HT1080 (cell line): ENCODE measurements at places on chromosomes 7 and 10. TPM values are rescaled to one million over a fixed set of nuclear protein-coding genes. Genes with fewer than 3 reads are reported as not detected.

Gene LRRC4
- total RNA-seq, result not detected in 2 replicates

Gene CALCR
- not detected in 2 replicates for total RNA-seq

Gene MCM10
- 49.7 and 51.6 TPM in 2 replicates for total RNA-seq

Gene PTPN20
- total RNA-seq, result not detected in 2 replicates

Gene TMEM130
- total RNA-seq, result not detected in 2 replicates

Gene HYAL4
- total RNA-seq, result 0.13 TPM in 1 of 2 replicates, not detected in the other

Gene SHH
- not detected in 2 replicates for total RNA-seq

Gene ZNF248
- total RNA-seq, result 2.1 and 5.5 TPM in 2 replicates

Gene LHPP
- 2.1 and 3.2 TPM in 2 replicates for total RNA-seq

DNA sequence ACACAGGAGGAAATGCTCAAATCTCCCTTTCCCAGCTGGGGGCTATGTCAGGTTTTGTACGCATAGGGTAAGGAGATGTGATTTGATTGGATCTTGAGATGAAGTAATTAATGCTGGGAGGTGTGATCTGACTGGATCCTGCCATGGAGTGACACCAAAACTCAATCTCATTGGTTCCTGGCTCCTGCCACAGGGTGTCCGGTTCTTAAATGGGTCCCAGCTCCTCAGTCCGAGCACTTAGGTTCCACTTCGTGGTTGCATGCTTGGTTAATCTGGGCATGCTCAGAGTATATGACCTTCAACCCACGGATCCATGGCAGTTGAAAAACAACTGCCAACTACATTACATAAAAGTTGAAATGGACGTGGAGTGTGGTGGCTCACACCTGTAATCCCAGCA lies 3.1 kb upstream of the ZNF12 start:
- DNase-seq, result peak; percentile 54

- no peak for DNase-seq
Observed at GRCh38 chr10:11005725-11006427, 11.8 kb upstream of the CELF2 start.

DNA sequence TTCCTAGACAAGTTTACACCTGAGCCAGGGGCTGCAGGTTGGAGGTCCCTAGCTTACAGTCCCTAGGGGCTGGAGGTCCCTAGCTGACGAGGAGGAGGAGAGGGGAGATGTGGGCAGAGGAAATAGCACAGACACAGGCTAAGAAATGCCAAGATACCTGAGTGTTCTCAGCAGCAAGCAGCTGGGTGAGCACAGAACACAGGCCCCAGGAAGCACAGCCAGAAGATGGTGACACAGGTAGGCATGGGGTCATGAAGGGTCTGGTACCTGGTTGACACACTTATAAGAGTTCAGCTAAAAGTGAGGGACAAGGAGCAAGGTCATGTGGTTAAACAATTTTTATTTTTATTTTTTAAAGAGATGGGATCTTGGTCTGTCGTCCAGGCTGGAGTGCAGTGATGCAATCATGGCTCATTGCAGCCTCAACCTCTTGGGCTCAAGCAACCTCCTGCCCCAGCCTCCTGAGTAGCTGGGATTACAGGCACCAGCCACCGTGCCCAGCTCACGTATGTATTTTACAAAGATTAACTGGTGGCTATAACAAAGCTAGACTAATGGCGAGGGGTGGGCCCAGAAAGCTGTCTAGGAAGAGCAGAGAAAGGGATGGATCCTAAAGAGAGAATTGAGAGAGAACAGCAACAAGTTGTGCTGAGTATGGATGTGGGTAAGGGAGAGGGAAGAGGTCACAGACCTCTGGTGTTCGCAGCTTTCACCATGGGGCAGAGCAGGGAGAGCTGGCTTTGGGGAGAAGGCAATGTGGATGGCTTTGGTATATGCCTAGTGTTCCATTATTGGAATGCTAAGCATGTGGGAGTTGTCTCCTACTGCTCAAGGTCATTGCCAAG lies 140.3 kb upstream of the KLF14 start:
- no peak for DNase-seq

GRCh38 chr10:25744574-25744973 lies 189.5 kb upstream of the MYO3A start:
- DNase-seq, result no peak

- DNase-seq, result no peak
Observed at GRCh38 chr10:130787243-130787642, 524.3 kb downstream of the TCERG1L start.

DNA sequence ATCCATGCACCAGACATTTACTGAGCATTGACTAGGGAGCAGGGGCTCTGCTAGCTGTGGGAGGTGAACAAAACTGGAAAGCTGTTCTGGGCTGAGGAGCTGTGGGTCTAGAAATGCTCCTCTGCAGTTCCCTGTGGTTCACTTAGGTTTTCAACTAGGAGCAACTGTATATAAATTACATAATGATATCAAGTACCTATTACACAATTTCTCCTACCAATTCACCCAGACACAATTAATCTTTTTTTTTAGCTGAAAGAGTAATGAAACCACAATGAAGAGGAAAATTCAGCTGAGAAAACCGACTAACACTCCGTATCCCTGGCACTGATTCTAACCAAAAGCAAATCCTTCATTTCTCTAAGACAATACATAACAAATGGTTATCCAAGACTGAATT lies 39.4 kb downstream of the COL28A1 start:
- DNase-seq, result no peak

GRCh38 chr7:85014936-85015660 lies 171.8 kb downstream of the SEMA3D start:
- no peak for DNase-seq

DNA sequence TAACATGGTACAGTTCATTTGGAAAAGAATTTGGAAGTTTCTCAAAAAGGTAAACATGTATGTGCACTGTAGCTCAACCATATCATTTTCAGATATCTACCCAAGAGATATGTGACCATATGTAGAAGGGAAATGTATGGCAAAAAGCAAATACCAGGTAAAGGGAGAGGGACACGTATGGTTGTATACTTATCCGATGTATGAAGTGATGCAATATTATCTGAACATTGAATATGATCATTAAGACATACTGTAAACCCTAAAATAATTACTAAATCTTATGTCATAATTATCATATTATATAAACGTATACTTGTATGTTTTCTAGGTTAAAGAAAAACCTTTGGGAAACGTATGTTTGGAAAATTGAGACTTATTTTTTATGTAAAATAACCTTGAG lies 367.5 kb upstream of the KCND2 start:
- DNase-seq, result no peak

DNA sequence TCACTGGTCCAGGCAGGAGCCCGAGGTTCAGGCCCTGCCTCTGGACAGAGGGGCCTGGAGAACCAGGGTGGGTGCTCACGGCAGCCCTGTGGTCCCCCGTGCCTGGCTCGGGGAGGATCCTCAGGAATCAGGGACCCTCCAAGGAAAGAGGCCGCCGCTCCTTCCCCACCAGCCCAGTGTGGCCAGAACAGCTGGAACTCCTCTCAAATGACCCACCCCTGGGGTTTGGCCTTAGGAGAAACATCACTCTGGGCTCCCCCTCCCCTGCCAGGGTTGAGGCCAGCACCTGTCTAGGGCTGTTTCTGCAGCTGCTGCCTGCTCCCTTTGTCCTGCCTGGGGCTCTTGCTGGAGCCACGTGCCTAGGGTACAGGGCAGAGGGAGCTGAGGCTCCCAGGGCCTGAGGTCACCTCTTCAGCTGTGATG lies 161.0 kb downstream of the RNF216 start:
- DNase-seq, result no peak

DNA sequence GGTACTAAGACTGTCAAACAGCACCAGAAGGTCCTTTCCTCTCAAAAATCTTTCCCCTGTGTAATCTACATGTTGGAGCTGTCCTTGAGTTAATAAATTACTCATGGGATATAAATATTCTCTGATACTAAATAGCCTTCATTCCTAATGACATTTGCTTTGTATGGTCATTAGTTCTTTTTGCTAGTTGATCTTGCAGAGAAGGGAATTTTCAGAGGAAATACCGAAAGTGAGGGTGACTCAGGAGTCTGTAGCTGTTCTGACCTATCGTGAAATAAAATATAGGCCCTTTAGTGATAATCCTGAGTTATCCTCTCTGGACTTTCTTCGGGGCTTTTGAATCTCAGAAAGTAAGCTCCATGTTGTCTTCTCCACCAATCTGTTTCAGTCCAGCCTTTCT lies 19.4 kb upstream of the CLDN12 start:
- peak; percentile 50 for DNase-seq

GRCh38 chr7:95052566-95053094 lies 145.2 kb downstream of the PPP1R9A start:
- no peak for DNase-seq

DNA sequence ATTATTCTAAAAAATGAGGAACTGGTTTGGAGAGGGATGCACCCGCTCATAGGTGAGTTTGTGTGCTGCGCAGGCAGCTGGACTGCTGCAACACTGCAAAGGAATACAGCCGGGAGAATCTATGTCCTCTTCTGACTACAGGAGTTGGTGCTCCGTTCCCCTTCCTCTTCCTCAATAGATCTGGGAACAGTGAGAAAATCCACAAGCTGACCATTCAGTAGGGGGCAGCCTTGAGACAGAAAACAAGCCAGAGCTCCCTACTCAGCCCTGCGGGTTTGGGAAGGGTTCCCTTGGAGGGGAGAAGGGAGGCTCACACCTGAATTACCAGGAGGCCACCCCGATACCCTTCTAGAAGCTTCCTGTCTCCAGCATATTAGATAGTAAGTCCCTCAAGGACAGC lies 87.3 kb upstream of the FOXI2 start:
- DNase-seq, result peak; percentile 50

DNA sequence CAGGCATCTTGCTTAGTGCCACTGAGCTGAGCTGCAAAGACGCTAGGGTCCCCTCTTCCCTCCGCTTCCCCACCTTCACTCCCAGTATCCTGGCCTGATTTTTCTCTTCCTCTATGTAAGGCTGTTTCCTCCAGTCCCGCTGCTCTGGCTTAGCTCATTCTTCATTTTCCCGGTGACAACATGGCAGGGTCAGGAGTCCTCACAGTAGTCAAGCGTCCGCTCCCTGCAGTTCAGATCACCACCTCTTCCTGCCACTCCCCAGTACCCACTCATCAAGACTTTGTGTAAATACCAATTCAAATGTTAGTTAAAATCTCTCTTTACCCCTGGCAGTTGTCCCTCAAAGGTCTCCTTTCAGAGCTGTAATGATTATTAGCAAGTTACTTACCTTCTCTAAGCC lies 650.4 kb upstream of the CELF2 start:
- DNase-seq, result no peak

- DNase-seq, result no peak
Observed at GRCh38 chr7:141715794-141716689, 7.9 kb downstream of the WEE2 start.

DNA sequence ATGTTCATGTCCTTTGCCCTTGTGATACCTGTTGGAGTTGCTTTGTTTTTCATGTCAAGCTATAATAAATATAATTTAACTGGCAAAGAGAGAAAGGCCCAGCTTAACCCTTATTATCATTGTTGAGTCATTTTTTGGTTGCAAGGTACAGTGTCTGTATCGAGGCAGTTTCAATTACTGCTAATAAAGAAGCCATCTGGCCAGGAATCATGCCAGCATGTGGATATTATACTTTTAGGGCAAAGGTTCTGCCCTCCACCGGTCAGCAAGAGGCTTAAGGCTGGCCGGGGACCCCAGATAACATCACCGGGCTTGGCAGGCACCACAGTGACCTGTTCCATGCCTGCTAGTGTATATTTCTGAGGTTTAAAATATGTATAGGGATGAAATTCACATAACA lies 9.0 kb upstream of the CYP3A4 start:
- DNase-seq, result no peak

GRCh38 chr7:44439926-44440325 lies 50.5 kb downstream of the NUDCD3 start:
- no peak for DNase-seq

- peak; percentile 62 for DNase-seq
Observed at GRCh38 chr7:26782501-26782900, 81.9 kb downstream of the SKAP2 start.

GRCh38 chr7:36788825-36789470 lies 64.7 kb upstream of the AOAH start:
- DNase-seq, result no peak

GRCh38 chr7:22683379-22683778 lies 43.6 kb upstream of the IL6 start:
- no peak for DNase-seq

DNA sequence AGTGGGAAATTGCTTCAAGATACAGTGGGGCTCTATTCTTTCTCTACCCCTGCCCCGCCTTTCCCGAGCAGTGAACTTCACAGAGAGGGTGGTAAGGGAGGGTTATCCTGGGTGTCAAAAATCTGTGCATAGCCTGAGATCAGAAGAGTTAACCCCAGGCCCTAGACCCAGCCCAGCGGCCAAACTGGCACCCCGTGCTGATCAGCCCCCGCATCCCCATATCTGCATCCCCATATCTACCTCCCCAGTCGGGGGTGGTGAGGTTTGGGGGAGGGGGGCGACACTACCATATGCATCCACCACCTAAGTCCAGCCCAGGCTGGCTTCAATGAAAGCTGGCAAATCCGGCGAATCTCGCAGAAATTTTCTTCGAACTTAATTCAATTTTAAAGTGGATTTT lies 7.0 kb upstream of the DLX6 start:
- DNase-seq, result no peak

DNA sequence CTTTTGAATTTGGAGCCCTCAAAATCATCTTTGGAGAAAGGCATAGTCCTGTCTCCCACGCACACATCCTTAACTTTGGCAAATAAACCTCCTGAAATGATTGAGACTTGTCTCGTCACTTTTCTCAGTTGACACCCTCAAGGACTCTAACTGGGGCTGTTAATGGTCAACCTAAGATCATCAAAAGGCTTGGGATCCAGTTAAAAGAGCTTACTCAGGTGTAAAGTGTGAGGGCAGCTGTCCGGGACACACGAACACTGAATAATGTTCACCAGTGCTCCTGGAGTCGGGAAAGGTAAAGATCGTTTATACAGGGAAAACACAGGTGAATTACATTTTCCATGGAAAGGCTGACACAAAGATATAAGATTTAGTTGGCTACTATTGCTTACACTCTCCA lies 84.7 kb downstream of the PAXIP1 start:
- no peak for DNase-seq

DNA sequence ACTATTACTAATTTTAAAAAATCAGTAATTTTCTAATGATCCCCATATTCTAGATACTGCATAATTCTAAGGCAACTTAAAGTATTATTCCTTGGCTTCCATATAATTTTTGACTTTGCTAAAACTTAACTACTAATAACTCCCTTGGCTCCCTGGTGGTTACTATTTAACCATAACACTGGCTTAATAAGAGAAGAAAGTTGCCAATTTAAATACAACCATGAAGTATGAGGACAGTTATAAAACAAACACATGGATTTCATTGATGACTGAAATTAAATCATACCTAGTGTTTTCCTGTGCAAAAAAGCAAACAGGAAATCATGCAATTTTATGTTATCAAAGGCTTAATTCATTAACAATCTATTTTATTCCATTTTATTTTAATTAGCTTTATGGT lies 1073.9 kb downstream of the GRM8 start:
- no peak for DNase-seq
